Trophoblast cell (in vitro differentiated cells and primary cell): ENCODE measurements at places on chromosomes 2 and 18.

DNA sequence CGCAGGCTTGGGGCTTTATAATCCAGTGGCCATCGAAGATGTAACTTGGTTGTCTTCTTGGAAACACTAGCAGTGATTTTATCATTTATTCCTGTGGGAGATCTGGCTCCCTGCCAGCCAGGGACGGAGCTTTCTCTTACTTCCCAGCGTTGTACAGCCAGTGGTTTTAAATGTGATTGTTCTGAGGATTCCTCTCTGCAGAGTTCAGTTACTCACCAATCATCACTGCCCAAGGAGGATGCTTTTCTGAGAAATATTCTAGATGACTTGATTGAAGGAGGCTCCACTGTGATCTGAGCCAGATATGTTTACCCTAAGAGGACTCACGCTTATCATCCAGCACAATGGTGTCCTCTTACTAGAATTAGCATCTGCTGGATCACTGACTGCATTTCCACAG lies 744.3 kb downstream of the RNF144A start:
- DNase-seq = no peak

GRCh38 chr2:117360586-117360985 lies 453.9 kb upstream of the DDX18 start:
- DNase-seq = no peak

DNA sequence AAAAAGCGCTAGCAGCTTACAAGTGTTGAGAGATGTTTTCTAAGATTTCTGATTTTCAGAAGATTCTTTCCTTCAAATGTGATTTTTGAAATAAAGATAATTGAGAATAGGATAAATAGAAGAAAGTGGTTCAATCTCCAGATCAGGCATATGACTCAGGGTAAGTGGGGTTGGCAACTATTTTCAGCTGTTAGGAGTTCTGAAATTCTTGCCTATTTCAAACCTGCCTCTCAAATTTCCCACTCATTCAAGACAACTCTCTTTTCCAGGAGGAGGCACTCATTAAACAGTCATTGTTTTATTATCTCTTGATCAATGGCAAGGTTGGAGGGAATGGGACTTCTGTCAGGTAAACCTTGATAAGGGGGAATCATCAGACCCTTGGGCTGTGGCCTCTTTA lies 138.9 kb downstream of the HNMT start:
- DNase-seq = no peak

GRCh38 chr18:61199171-61199848 lies 133.9 kb upstream of the CDH20 start:
- peak; percentile 37 for DNase-seq

- DNase-seq = no peak
Observed at GRCh38 chr2:166417669-166418068, 41.9 kb upstream of the SCN9A start.

- DNase-seq = no peak
Observed at GRCh38 chr2:21821672-21822227, 698.0 kb downstream of the TDRD15 start.

DNA sequence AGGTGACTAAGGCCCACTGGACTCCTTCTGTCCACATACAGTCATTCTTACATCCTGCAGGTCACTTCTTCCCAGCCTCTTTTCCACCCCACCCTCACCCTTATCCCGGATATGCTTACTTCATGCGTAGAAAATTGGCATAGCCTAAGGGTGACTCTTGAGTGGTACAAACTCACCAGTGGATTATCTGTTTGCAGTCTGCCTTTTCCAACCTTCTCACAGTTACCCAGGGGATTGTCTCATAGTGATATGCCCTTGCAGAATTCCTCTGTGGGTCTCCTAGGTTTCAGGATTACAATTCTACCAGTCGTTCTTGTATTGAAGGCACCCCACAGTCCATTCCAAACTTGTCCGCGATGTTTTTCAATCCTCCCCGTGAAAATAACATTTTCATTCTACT lies 752.9 kb upstream of the HS6ST1 start:
- peak; percentile 13 for DNase-seq

DNA sequence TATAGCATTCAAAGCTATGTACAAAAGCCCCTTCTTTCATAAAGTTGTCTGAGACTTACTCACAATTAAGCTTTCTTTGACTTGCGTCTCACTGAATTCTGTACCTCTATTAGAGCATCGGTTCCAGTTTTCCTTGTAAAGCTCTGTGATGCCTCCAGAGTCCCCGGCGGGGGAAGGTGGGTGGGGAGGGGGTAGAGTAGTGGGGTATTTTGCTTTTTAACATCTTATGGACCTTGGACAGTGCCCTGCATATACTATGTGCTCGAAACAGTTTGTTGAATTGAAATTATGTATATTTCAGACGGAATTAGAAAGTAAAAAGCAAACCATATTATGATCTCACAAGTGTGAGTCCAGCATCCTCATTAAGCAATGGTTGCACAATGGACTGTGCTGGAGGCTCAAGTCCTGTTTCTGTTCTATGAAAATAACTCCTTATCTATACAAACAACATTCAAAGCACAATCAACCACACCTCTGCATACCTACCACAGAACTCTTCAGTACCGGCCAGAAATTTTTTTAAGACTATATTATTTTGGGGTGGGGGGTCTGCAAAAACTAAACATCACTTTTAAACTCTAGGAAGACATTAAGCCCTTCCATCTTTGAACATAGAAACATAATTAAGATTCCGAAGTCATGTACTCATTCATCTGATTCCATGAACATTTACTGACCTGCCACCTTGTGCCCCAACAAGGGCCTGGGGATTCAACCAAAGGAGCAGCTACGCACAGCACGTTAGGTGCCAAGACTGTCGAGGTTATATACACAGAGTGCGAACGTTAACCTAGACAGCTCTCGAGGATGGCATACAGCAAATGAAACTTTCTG lies 908 bp downstream of the STAT1 start:
- DNase-seq = peak; percentile 64

GRCh38 chr18:13616041-13616440 lies 110.3 kb downstream of the FAM210A start:
- no peak for DNase-seq

GRCh38 chr2:112029164-112029563 lies 25.9 kb upstream of the TMEM87B start:
- peak; percentile 31 for DNase-seq

DNA sequence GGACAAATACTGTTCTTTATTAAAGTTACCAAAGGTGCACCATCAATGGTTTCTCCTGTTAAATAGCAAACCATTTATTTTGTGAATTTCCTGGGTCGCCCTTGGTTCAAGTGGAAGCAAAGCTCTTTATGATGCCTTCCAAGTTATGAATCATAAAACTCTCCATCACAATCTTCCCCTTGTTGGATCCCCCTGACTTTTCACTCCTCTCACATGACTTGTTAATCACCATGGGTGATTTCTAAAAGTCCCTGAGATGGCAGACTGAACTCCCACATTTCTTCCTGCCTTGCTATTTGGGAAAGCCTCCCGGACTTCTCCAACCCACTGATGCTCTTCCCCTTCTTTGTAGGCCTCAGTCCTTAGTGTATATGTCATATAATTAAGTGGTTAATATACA lies 176.0 kb downstream of the THADA start:
- DNase-seq = no peak

DNA sequence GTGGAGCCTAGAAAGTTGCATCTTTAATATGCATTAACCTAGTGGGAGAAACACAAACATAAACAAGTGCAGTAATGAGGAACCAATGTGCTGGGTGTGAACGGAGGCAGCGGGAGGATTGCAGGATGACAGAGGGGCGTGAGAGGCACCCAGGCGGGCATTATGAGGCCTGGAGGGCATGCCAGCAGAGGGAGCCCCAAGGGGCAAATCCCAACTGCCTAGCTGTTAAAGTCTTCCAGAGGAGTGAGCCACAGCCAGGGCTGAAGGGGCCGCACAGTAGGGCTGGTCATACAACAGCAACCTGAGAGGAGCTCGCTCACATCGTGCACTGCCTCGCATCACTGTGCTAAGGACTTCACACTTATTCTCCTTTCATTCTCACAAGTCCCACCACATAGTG lies 13.3 kb upstream of the PRELID3A start:
- DNase-seq = no peak

GRCh38 chr2:207131594-207131993 lies 34.2 kb downstream of the KLF7 start:
- DNase-seq = no peak

DNA sequence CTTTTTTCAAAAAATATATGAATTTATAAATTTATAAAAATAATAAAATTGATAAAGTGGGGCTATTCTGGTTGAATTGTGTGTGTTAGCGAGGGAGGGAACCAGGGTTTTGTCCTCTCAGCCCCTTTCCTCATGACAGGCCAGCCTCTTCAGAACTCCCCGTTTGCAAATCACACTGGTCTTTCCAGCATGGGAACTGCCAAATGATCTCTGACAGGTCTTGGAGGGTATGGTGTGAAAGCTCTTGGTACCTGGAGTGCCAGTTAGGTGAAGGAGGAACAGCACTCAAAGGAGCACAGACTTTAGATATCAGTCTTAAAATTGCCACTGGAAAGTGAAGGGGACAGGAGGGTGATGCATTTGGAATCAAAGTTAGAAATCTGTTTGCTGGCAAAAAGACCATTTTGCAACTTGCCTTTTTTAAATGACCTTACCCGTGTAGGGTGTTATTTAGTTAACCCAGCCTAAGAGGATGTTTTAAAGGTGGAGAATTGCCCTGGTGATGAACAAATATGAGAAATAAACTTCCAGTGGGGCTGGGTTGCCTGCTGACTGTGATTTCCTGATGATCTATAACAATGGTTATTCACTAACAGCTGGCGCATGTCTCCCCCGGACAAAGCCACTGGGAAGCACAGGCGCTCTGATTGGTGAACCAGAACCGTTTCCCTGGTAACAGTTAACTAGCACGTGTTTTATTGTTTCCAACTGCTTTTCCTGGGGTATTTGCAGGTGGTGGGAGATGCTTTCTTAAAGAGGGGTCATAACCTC lies 85.3 kb upstream of the EFEMP1 start:
- no peak for DNase-seq

GRCh38 chr18:10322435-10322834 lies 132.0 kb upstream of the APCDD1 start:
- DNase-seq = no peak

- no peak for DNase-seq
Observed at GRCh38 chr2:138919120-138919747, 139.0 kb upstream of the NXPH2 start.

- DNase-seq = no peak
Observed at GRCh38 chr2:57850415-57851130, 196.0 kb upstream of the VRK2 start.

DNA sequence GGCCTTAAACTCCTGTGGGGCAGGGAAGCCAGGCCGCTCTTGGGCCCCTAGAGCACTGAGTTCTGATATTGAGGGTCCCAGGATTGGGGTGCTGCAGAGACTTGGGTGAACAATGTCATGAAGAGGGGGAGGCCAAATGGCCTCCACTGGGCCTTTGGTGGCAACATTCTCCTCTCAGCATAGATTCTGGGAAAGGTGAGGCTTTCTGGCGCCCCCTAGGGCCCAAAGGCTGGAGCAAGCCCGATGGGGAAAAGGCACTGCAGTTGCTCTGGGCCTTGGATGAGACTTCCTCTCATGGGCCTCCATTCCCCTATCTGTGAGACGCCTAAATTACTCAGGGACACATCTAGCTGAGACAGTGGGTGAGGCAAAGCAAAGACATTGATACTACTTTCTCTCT lies 84.8 kb downstream of the ACAA2 start:
- DNase-seq = peak; percentile 52

- DNase-seq = no peak
Observed at GRCh38 chr2:2701176-2701781, 370.2 kb upstream of the MYT1L start.

GRCh38 chr2:209334188-209335017 lies 89.4 kb upstream of the MAP2 start:
- DNase-seq = peak; percentile 82

- DNase-seq = no peak
Observed at GRCh38 chr18:57331718-57332117, 20.6 kb upstream of the ST8SIA3 start.

DNA sequence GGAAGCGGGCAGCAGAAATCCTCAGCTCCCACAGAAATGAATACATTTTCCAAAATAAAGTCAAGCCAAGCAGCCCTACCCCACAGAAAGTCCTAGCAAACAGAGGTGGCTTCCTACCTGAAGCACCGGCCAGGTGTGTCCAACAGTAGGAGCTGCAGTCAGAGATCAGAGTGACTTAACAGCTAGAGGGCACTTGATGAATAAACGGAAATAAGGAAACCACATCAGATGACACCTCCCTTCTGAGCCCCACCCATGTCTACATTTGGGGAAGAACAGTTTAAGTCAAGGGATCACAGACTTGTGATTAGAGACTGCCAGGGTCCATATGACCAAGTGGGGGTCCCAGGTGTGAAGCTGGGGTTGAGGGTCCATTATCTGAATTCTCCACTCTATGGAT lies at the start of gene CXCR1:
Gene CXCR1, minus strand, starts transcription at position 172 of the 400 bp plus-strand sequence. CDS start 1,751 bp downstream, outside the sequence.
- no peak for DNase-seq

- DNase-seq = no peak
Observed at GRCh38 chr2:238267884-238268680, 20.3 kb downstream of the PER2 start.

DNA sequence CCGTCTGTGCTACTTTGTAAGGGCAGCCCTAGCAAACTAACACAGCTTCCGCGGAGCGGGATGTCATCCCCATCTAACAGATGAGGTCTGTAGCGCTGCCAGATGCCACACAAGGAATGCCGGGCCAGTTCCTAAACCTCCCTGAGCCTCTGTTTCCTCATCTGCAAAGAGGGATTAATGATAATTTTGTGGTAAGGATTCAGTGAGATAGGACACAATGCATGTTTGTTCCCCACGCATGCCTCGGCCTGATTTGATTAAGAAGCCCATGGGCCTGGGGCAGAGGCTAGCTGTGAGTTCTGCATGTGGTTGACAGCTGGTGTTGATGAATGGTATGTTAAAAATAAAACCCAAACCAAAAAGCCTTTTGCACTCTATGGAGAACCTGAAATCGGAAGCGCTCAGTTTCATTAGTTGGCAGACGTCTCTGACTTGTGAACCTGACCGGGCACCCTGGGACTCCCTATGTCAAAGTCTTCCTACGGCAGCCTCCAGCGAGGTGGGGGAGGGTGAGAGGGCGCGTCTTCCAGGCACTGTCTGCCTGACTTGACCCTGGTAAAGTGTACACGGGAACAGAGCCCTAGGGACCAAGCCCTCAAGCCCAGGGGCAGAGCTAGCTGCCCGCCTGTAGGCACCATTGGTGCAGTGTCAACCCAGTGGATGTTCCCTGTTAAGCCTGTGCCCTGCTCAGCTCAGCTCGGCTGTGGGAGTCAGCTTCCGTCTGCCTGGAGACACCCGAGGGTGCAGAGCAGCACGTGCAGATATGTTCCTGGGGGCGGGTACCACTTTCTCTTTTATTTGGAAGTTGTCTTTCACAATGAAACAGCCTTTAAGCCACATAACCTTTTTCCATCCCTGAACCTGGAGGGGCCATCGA lies 14.8 kb upstream of the INHBB start:
- no peak for DNase-seq

- peak; percentile 11 for DNase-seq
Observed at GRCh38 chr2:231167745-231168459, 30.5 kb upstream of the ARMC9 start.

- no peak for DNase-seq
Observed at GRCh38 chr18:43471873-43472272, 194.6 kb upstream of the SYT4 start.

GRCh38 chr18:5512176-5512575 lies 31.6 kb downstream of the EPB41L3 start:
- no peak for DNase-seq
